ENCODE measurements at places on chromosomes 2 and 18.

DNA sequence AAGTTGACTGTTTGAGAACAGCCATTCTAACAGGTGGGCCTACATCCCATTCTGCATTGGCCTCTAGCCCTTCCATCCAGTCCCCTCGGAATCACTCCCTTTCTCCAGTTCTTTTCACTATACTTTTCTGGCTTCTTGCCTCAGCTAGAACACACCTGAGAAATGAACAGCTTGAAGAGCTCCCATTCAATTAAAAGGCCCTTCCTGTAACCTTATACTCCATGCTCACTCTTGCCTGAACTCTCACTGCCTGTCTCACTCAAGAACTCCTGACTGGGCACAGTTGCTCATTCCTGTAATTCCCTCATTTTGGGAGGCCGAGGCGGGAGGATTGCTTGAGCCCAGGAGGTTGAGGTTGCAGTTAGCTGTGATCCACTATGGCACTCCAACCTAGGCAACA lies 23.6 kb downstream of the CHRNA1 start:
- DNase-seq = no peak

GRCh38 chr2:48448274-48449061 lies 81.5 kb upstream of the STON1 start:
- DNase-seq = peak; percentile 17

GRCh38 chr18:39781565-39781964 lies 2173.5 kb upstream of the PIK3C3 start:
- DNase-seq = no peak

DNA sequence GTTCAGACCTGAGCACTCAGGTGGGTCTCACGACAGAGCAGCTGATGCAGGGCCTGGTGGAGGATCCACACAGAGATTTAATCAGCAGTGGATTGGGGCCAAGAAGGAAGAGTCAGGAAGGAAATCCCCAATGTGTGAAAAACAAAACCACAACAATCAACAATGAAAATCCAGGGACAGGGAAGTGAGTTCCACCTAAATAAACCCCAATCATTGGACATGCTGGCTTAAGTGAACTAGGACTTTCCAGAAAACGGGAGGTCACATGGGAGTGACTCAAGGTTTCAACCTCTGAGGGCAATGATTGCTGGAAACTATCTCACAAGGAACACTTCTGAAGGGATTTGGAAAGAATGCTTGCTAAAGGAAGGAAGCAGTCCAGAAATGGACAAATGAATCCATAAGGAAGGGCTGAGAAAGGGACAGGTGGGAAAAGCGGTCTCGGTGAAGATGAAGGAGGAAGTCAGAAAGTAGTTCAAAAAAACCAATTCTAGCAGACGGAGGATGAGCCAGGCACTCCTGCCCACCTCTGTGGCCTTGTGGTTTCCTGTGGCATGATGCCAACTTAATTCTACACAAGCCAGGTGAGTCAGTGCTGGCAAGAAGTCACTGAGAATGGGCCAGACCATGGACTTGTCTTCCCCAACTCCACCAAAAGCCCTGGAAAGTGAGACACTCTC lies 15.4 kb upstream of the XDH start:
- DNase-seq = no peak

Data from NCI-H345 (cell line).